DMS79 (cell line): ENCODE measurements at places on chromosomes 7 and 10.

DNA sequence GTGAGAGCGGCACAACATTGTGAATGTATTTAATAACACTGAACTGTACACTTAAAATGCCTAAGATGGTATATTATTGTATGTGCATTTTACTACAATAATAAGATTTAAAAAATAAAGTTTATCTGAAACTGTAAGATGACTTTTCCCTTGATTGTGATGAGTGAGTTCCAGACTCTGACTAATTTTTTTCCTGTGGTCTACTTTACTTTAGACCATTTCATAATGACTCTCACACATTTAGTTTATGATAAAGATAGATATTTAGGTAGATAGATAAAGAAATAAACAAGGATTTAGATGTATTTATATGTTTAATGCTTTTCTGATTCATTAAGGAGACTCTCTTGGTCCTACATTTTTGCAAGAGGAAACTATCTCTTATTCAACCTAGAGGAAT is 835.9 kb upstream of the SORCS1 start:
- DNase-seq: no peak

DNA sequence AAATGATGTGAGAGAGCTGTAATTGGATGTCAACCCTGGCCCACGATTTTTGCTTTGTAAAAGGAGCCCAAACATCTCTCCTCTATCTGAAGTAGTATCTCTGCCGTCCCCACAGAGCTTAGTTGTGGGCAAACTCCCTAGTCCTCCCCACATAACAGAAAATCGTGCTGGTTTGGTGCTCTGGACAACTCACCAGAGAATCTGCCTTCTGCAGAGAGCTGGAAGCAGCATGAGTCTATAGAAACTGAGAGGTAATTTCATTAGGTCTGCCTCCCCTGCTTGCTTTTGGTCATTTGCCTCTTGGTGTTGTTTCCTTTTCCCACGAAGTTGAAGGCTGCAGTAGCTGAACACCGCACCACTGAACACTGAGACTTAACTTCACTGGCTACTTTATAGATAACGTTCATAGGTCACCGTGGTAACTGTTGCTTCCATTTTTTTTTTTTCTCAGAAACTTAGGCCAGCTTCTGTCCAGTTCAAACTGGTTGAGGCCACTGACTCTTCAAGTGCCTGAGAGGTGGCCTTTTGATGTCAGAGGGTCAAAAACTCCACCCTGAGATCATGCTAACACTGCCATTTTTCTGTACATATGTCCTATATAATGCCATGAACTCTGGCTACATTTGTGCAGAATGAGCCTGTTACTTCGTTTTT is 3.3 kb upstream of the CDCA7L start:
- DNase-seq: no peak

- DNase-seq: no peak
Observed at GRCh38 chr10:28137907-28138880, 139.3 kb upstream of the ODAD2 start.

DNA sequence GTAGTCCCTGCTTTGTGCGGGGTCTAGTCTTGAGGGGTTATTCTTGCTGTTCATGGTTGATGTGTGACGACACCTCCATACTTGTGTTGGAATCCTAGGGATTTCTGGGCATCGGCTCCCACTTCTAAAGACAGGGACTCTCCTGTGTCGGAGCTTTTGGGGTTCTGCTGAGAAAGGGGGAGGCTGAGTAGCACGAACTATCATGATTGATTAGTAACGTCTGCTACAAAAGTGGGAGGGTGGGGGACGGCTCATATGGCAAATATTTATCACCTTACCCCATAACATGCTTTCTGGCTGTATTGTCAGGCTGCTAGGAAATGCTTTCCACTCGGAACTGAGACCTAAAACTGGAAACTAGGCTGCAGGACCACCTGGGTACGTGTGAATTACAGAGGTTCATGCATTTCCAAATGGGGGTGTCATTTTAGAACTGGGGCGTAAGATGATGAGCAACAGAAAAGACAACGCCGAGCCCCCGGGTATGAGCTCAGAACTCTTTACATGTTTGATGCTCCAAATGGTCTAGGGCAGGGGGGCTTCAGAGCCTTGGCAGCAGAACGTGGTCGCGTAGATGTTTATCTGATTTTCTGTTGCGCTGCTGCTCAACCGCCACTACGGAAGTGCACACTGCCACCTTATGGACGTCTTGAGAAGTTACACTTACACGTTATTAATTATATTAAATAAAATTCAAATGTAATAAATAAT is 15.1 kb upstream of the NME8 start:
- DNase-seq: no peak

DNA sequence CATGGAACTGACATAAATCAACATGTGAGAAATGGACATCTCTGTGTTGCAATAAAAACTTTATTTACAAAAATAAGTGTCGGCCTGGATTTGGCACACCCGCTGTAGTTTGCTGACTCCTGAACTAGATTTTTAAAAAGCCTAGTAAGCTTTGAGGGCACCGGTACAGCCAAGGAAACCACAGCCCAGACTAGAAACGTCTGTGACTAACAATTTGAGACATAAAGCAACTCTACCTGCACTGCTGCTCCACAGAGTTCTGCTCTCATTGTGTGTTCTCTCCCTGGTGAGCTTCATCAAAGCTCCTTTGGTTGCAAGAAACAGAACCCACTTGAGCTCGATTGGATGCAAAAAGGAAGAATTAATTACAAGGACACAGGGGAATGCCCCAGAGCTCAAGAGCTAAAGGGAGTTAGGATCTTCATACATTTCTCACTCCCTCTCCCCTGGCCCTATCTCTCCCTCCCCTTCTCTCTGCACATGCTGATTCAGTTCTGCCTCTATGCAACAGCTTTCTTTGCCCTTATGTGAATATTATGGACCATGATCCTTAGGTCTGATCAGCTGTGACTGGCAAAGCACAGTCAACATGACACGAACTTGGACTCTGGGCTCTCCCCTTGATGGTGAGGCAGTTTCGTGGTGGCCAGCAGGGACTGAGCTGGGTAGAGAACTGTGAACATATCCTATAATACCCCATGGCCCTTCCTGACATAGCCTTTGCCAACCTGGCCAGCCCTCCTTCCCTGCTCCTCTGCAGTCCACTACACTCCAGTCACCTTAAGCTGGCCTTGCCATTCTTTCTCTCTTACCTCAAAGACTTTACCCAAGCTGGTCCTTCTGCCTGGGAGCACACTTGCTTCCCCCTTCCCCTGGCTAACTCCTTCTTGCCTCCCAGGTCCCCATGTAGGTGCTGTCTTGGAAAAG is 77.5 kb upstream of the YAE1 start:
- DNase-seq: no peak
